ENCODE measurements at places on chromosomes 12 and 14.

DNA sequence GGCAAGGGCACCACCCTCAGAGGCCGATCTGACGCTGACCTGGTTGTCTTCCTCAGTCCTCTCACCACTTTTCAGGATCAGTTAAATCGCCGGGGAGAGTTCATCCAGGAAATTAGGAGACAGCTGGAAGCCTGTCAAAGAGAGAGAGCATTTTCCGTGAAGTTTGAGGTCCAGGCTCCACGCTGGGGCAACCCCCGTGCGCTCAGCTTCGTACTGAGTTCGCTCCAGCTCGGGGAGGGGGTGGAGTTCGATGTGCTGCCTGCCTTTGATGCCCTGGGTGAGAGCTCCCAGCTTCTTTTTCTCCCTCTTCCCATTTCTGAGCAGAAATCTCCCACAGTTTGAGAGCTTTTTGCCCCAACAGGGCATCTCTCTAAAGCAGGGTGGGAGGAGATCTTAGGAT is 1.8 kb downstream of the OAS1 start:
- DNase-seq: no peak

DNA sequence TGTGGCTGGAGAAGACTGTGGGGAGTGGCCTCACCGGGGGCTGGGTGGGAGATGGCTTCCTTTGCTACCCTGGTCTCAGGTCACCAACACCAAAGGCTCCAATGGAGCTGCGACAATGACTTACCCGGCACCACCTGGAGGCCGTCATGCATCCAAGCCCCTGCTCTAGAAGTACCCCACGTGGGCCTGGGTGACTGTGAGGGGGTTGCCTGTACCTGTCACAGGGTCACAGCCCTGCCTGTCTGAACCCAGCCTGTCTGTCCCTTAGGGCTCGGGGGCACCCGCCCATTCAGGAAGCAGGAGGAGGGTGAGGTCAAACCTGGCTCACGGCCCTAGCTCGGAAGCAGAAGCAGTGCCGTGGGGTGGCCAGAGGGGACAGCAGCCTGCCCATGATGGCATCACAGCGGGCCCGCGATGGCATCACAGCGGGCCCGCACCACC is 18.9 kb downstream of the ABCB9 start:
- no peak for DNase-seq

- no peak for DNase-seq
Observed at GRCh38 chr12:115109863-115110262, 425.9 kb upstream of the TBX3 start.

DNA sequence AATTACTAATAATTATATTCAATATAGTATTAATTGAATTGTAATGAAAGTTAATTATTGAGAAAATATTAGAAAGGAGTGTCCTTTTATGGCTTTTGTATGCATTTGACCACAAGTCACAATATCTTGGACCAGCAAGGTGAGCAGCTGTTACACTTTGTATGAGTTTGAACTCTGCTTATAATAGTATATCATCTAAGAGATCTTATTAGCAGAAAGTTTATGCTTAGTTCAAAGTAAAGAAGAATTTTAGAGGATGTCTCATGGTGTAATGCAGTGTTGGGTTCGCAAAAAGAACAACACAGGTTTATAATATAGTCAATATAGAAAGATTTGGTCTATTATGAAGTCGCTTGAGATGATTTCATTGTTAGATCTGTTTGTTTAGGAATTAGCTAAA is 2.0 kb upstream of the TRIM9 start:
- DNase-seq: no peak

GRCh38 chr12:102990419-102990818 is 32.9 kb downstream of the ASCL1 start:
- no peak for DNase-seq

- no peak for DNase-seq
Observed at GRCh38 chr14:74474376-74474775, 18.7 kb downstream of the NPC2 start.

- DNase-seq: no peak
Observed at GRCh38 chr12:8823565-8824300, 1.3 kb downstream of the A2ML1 start.

GRCh38 chr12:131454418-131455217 is 256.3 kb upstream of the SFSWAP start:
- DNase-seq: peak; percentile 44

- no peak for DNase-seq
Observed at GRCh38 chr12:109592195-109592904, 18.8 kb downstream of the MVK start.

- no peak for DNase-seq
Observed at GRCh38 chr14:76096257-76096656, 55.5 kb upstream of the GPATCH2L start.

DNA sequence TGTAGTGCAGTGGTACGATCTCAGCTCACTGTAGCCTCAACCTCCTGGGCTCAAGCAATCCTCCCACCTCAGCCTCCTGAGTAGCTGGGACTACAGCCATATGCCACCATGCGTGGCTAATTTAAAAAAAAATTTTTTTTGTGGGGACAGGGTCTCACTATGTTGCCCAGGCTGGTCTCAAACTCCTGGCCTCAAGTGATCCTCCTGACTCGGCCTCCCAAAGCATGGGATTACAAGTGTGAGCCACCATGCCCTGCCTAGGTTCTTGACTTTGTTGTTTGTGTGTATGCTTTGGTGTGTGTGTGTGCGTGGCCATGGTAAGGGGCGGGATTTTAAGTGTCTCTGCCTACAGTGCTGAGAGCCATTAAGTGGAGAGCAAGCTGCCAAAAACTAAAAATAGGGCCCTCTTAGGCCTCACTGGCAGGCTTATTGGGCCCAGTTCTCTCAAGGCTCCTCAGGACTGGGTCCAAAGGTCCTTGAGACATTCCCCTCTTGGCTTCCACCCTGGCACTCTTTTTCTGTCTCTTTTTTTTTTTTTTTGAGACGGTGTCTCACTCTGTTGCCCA is 5.1 kb downstream of the COX14 start:
- no peak for DNase-seq

- DNase-seq: no peak
Observed at GRCh38 chr14:55348766-55349453, 62.7 kb downstream of the ATG14 start.

DNA sequence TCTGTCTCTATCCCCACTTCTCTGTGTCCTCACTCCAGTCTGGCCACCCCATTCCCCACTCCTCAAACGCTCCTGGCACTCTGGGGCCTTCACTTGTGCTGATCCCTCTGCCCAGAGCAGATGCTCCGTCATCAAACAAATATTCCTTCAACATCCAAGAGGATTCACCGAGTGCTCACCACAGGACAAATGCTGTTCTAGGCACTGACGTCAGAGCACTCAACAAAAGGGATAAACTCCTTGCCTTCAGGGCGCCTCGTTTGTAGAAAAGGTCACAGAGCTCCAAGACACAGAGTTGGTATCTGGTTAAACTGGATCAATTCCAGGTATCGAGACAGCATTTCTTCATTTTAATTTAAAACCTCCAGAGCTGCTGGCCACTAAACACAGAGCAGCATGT is 35.3 kb downstream of the PSMC1 start:
- DNase-seq: no peak

GRCh38 chr12:40622246-40622838 is 69.9 kb upstream of the CNTN1 start:
- peak; percentile 33 for DNase-seq

DNA sequence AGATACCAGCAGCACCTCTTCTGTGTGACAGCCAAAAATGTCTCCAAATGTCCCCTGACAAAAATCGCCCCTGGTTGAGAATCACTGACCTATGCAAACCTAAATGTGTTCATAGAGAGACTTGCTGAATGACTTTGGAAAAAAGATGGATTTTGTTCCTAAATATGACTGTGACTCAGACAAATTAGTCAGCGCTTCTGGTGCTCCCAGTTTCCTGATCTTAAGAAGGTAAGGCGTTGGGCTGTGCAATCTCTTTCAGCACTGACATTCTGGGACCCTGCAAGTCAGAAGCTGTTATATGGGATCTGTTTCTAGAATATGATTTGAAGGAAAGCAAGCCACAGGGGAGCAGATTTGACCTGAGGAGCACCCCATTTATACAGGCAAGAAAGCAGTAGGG is 90.6 kb upstream of the PWP1 start:
- DNase-seq: no peak
